ENCODE measurements at places on chromosomes 6 and 20.

DNA sequence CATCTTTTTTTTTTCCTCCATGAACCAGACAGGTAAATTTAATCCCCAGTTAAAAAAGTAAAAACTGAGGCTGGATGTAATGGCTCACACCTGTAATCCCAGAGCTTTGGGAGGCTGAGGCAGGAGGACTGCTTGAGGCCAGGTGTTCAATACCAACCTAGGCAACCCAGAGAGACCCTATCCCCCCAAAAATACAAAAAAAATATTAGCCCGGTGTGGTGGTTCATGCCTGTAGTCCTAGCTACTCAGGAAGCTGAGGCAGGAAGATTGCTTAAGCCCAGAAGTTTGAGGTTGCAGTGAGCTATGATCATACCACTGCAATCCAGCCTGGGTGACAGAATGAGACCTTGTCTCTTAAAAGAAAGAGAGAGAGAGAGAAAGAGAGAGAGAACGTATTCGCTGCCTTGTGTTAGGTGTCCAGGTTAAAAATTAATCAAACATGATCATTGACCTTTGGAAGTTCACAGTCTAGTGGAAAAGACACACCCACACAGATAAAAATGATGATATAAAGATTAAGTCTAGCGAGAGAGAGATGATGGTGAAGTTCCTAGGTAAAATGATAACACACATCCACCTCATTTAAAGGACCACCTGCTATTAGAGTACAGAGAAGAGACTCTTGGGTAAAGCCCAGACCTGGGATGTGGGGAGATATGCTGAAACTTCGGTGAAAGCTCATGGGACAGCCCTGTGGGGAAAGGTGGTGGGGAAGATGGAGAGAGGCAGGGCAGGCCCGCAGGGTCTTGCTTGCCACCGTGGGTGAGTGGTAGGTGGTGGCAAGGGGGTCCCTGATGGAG is 4.8 kb upstream of the NHSL1 start:
- no peak for DNase-seq

GRCh38 chr6:32949113-32949512 is 3.8 kb downstream of the HLA-DMA start:
- DNase-seq = no peak

DNA sequence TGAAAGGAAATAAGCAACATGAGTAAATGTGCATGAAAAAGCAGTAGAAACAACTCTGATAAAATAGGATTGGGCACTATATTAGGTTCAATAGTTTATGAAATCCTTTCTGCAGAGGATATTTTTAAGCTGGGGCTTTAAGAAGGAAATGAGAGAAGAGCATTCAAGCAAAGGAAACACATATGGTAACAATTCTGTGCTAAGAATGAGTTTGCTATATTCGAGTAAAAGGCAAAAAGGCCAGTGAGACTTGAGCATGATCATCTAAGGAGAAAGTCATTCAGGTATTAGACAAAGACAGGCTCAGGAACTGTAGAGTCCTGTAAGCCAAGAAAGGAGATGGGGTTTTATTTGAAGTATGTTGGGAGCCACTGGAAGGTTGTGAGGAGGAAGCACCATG is 387.1 kb upstream of the FLRT3 start:
- no peak for DNase-seq

- no peak for DNase-seq
Observed at GRCh38 chr20:51026269-51026668, 3.4 kb upstream of the KCNG1 start.

GRCh38 chr6:108286366-108286765 is 8.5 kb upstream of the AFG1L start:
- DNase-seq = no peak

DNA sequence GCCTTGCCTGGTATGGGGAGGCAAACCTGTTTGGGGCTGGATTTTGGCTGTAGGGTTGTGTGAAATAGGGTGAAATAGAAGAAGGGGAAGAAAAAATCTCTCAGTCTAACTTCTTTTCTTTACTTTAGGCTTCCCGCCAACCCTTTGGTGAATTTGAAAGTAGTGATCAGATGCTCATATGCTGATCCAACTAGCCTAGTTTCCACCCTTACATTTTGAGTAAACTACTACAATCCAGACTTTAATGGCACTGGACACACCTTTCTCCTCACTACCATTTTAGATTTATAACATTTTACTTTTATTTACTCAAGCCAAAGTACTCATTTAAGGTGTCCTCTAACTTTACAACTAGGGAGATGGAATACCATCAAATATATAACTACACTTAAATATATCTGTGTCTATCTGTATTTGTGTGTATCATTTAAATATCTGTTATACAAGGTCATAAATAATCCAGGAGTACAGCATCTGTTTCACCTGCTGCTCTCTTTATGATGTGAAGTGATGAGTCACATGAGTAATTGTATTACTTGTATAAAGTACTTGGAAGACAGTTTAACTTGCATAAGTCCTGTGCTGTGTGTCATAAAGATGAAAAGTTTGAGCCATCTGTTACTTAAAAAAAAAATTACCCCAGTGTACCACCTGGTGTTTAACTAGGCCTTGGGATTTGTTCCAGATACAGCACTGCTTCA is 172.1 kb downstream of the CDKAL1 start:
- no peak for DNase-seq

DNA sequence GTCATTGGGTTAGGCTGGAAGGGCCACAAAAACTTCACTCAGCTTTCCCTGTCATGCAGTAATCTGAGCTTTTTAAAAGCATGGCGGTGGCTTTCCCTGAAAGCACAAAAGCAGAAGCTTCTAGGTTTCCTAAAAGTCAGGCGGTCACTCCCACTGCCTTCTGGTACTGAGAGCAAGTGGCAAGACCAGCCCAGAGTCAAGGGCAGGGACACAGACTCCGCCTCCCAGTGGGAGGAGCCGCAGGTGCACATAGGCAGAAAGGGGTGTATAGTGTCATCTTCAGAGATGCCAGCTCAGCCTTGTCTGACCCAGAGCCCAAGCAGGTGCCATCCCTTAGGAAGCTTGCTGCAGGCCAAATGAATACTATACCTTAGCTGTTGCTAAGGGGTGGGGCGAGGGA is 18.0 kb upstream of the PACSIN1 start:
- DNase-seq = no peak

GRCh38 chr20:46893051-46893450 is 1.6 kb upstream of the EYA2 start:
- DNase-seq = no peak

DNA sequence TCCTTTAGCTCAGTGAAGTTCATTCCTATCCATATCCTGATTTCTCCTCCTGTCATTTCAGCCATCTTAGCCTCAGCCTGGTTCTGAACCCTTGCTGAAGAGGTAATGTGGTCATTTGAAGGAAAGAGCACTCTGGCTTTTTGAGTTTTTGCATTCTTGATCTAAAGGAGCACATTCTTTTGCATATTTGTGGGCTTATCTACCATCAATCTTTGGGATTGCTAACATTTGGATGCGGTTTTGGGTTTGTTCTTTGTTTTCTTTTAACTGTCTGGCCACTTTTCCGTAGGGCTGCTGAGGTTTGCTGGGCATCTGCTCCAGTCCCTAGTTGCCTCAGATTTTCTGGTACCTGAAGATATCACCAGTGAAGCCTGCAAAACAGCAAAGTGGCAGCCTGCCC is 238.3 kb downstream of the EPM2A start:
- DNase-seq = no peak

- DNase-seq = no peak
Observed at GRCh38 chr6:168513766-168514165, 72.8 kb downstream of the SMOC2 start.

GRCh38 chr6:89433252-89434149 is 549 bp downstream of the ANKRD6 start:
- DNase-seq = no peak

DNA sequence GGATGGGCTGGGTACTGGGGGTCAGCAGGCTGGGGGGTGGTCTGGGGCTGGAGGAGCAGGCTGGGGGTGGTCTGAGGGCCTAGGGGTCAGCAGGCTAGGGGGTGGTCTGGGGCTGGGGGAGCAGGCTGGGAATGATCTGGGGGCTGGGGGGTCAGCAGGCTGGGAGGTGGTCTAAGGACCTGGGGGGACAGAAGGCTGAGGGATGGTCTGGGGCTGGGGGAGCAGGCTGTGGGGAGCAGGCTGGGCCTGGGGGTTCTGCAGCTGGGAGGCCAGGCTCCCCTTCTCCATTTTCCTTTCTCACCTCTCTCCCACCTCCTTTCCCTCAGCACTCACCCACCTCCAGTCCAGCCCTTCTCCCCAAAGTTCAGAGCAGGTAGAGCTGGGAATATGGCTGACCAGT is 114.2 kb downstream of the PSMB1 start:
- DNase-seq = no peak

GRCh38 chr6:40268614-40269013 is 318.6 kb downstream of the LRFN2 start:
- no peak for DNase-seq

- no peak for DNase-seq
Observed at GRCh38 chr20:53853111-53853713, 217.2 kb downstream of the BCAS1 start.

DNA sequence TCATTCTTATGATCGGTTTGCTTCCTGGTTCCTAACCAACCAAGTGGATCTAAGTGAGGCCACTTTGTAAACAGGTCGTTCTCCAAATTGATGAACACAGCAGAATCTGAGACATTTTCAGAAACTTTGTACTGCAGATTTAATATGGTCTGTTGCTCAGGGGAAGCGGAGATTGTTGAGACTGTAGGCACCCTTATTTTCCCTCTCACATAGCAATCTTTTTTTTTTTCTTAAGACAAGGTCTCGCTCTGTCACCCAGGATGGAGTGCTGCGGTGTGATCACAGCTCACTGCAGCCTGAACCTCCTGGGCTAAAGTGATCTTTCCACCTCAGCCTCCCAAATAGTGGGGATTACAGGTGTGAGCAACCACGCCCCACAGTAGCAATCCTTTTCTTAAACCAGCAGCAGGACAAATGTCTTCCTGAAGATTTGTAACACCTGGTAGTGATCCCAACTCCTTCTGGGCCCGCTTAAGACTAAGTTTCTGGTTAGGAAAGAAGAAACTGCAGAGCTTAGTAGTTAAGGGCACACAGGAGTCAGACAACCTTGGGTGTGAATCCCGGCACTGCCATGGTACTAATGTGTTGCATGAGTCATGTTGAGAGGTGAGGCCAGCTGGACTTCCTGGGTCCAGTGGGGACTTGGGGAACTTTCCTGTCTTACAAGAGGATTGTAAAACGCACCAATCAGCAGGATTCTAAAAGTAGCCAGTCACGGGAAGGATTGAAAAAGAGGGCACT is 48.4 kb upstream of the EZR start:
- no peak for DNase-seq

DNA sequence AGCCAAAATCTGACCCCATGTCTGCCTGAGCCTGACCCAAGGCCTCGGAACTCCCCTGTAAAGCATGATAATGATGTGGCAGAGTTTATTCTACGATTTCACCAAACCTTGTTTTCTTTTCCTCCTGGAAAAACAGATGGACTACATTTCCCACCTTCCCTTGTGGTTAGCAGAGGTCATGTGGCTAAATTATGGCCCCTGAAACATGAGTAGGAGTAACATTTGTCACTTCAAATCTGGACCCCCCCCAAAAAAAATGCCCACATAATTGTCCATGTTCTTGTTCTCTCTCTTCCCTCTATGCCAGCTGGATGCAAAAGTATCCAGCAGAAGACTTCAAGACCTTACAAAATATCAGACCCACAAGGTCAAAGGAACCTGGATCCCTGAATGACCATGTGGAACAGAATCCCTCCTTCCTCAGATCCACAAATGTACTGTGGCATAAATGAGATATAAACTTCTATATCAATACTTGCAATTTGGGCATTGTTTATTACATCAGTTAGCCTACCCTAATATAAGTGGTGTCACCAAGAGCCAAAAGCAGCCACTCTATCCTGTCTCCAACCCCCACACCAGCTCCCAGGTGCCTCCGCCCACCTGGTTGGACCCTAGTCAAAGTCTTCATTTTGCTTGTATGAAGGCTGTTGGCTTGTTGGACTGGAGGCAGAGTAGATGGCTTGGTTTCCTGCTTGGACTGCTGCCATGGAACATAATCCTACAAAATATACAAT is 1.4 kb downstream of the C20orf96 start:
- DNase-seq = no peak

- no peak for DNase-seq
Observed at GRCh38 chr20:57921676-57922075, 211.9 kb upstream of the PMEPA1 start.

DNA sequence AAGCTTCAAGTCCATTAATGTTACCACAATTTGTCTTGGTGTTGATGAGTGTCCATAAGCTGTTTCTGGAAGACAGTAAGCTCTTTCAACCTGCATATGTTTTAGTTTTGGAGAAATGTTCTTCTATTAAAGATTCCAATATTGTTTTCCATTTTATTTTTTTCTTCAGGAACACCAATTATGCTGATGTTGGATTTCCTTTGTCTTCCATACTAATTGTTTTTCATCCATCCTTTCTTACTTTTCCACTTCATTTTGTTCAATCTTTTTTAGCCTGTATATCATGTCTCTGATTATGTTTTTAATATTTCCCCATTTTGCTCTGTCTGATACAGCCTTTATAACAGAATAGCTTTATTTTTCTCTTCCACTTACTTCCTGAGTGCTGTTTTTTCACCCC is 21.9 kb downstream of the SLC13A3 start:
- DNase-seq = no peak

DNA sequence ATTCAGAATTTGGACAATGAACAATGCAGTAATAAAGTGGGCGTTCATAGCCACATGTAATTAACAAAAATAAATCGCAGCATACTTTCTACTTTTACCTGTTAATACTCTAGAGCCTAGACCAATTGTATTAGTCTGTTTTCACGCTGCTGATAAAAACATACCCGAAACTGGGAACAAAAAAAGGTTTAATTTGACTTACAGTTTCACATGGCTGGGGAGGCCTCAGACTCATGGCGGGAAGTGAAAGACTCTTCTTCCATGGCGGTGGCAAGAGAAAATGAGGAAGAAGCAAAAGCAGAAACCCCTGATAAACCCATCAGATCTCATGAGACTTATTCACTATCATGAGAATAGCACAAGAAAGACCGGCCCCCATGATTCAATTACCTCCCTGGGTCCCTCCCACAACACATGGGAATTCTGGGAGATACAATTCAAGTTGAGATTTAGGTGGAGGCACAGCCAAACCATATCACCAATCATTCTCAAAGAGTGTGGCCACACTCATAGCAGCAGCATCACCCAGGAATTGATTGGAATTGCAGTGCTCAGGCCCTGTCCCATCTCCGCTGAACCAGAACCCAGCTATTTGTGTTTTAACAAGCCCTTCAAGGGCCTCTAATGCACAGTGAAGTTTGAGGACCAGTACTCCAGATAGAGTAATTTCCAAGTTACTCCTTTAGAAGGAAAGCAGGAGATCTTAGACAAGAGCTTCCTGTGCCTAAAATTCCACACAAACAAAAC is 650.0 kb downstream of the KIF16B start:
- no peak for DNase-seq

- no peak for DNase-seq
Observed at GRCh38 chr20:46933150-46933549, 38.5 kb downstream of the EYA2 start.

DNA sequence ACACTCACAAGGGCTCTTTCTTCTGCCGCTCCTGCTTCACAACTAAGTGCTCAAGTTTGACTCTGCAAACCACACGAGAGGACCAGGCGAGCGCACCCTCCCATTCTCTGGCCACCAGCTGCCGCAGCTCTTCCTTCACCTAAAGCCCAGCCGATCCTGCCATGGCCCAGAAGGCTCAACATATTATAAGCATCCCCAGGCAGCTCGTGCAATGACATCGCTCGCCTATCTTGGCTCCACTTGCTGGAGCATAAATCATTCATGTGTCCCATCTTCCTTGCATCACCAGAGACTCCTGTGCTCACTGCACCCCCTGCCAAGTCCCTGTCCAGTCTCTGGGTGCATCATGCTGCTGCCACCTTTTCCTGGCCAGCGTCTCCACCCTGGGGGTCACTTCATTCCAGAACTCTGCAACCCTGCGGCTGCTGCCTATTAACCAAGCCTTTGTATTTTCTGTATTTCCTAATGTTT is 59.0 kb downstream of the PSMG4 start:
- no peak for DNase-seq

GRCh38 chr20:63491078-63491477 is 7.8 kb downstream of the EEF1A2 start:
- DNase-seq = no peak

Data from cortex of kidney (tissue), 1 donor.